ENCODE measurements at places on chromosomes 16 and 17.

DNA sequence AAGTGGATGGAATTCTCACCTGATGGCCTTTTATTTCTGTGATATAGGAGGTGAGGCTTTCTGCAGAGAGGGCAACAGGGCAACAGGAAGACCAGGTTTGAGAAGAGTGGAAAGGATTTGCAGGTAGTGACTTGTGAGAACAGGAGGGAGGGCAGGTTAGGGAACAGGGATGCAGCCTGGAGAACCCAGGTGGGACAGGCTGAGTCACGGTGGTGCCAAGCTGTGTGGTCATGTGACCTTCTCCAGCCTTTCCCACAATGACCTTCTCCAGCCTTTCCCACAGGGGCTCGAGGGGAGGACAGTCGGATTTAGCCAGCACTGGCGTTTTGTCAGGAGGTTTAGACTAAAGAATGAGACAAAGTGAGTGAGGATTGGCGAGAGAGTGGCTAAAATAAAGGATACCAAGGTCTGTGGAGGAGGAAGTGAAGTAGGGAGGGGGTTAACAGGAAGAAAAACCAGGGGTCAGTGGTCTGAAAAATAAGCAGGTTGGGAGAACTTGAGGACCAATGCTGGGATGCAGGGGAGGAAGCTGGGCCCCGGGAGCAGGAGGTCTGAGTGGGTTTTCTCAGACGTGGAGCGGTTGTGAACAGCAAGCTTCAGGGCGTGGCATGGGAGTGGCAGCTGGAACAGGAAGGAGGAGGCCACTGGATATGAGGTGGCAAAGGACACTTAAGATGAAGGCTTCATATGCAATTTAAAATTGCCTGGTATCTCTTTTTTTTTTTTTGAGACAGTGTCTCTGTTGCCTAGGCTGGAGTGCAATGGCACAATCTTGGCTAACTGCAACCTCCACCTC lies 37.7 kb downstream of the DNAH2 start:
- no peak for DNase-seq

GRCh38 chr16:85002608-85003007 lies 8.7 kb downstream of the ZDHHC7 start:
- no peak for DNase-seq

GRCh38 chr16:55046916-55047315 lies 116.3 kb downstream of the IRX5 start:
- no peak for DNase-seq

- DNase-seq = no peak
Observed at GRCh38 chr17:41324180-41325075, 8.9 kb upstream of the KRTAP17-1 start.

GRCh38 chr17:38353086-38353604 lies 1.5 kb downstream of the SOCS7 start:
- no peak for DNase-seq

- DNase-seq = no peak
Observed at GRCh38 chr17:77033892-77034404, 106.8 kb upstream of the SEC14L1 start.

DNA sequence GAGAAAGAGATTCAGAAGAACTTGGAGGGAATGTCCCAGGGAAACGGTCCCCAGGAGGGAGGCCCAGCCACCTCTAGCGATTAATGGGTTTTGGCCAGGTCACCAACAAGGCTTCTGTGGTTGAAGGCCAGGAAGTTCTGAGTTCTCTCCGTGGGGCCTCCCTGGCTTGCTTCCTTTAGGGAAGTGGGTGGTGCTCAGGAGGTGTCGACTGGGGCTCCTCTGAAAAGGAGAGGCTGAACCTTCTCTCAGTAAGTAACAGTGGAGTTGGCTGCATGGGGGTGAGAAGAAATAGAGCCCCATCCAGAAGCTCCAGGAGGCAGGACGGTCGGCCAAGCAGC lies 77.1 kb upstream of the GSE1 start:
- no peak for DNase-seq

DNA sequence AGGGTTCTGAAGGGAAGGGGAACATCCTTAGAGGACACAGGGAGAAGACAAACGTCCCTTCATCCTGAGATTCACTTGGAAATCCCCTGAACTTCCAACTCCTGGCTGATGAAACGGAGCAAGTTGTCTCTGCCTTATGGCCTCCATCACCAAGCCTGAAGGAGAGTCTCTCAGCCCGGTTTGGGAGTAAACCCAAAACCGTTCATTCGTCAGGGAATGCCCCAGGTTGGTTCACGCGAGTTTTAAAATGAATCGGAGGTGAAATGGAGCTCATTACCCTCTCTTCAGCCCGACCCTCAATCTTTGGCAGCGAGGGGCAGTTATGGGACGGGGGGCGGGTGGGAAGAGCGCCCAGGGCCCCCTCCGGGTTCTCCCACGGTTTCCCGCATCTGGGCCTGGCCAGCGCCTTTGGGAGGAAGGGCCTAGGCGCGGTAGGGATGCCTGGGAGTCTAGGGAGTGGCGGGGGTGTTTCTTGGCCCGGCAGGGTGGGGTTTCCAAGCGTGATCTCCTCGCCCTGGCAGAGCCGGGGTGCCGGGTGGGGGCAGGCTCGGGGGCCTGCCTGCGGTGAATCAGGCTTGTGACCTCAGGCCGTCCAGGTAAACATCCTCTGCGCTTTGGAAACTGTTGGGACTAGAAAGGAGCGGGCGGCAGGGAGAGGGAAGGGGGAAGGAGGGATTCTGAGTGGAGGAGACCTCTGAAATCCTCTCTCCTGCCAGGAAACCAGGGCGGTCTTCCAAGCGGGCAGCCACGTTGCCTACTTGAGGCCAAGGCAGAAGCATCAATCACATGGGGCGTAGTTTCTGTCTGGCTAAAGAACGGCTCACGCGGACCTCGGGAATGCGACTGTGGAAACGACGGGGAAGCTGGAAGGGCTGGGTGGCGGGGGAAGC lies 24.1 kb upstream of the HOXB13 start:
- DNase-seq = no peak

DNA sequence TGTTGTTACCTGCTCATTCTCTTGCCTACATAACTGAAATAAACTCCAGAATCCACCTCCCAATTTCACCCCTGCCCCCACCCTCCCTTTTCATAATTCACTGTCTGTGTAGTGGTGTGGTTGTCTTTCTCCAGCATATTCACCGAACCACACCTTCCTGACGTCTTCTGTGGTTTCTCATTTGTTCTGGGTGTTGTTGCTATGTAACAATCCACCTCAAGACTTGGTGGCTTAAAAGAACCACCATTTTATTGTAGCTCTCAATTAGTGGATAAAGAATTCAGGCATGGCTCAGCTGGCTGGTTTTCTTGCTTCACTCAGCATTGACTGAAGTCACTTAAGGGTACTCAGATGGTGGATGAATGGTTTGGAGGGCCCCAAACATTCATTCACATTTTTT lies 229.8 kb downstream of the MAF start:
- no peak for DNase-seq

DNA sequence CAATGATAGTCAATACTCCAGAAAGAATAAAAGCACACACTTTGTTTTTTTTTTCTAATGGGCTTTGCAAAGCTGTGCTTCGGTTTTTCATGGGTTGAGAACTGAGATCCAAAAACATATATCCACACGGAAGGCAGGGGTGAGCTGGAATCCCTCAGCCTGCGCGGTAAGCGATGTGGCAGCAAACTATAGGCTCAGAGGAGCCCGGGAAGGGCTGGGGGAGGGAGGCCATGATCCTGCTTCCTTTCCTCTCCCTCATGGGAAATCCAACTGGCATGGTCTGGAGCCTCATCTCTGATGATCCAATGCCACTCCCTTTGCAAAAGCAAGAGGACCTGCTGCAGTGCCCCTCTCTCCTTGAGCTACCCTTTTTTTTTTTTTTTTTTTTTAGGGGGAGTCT lies 8.2 kb downstream of the RBFOX3 start:
- DNase-seq = no peak

All from stimulated activated CD4-positive, alpha-beta T cell treated with anti-CD3 and anti-CD28 coated beads, Interleukin-2, amount 100 ng/mL, for 48 hours (primary cell).